NCI-H1417 (cell line): ENCODE measurements at places on chromosomes 6 and 20.
A peak's percentile ranks its signal among the peaks of the same experiment; 100 is the strongest.

GRCh38 chr6:84524636-84525035 lies 239.8 kb downstream of the TBX18 start:
- no peak for DNase-seq

DNA sequence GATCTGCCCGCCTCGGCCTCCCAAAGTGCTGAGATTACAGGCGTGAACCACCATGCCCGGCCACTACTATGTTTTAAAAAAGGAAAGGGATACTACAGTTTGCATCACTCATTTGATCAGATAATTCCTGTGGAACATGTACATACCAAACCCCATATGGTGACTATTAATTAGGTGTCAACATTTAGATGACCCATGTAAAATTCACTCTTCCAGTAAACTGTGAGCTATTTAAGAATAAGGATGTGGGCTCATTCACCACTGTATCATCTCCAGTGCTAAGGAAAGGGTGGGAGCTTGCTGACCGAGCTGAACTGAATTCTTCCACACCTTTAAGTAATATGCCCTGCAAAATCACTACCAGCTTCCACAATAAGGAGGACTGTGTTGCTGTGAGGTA lies 127.5 kb downstream of the BTBD9 start:
- no peak for DNase-seq

GRCh38 chr6:142187209-142187608 lies 40.1 kb downstream of the VTA1 start:
- DNase-seq, result peak; percentile 80

DNA sequence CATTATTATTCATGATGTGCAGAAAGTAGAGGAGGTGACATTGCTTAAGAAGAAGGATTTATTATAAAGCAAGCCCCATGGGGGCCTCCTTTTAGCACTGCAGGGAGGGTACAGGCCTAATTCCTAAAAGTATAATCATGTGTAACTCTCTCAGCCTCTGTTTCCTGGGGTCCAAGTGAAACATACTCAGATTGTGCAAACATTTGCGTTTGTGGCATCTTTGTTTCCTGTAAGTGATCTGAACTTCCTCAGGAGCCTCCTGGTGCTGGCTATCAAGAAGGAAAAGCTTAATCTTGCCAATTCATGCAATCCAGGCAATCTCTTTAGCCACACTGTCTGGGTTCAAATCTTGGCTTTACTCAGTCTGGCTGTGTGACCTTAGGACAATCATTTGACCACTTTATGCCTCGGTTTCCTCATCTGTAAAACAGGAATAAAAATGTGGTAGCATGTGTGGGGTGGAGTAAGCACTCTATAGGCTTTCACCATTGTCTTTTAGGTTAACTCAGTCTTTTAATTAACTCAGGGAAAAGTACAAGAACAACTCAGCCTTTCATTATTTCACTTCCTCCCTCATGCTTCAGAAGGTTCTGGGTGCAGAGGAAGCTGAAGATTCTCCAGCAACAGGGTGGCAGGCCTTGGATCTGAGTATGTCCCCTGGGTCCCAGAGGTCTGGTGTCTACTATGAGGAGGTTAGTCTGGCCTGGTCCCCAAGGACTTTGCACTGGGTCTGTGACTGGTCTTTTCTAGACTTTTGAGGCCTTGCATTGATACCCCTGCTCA lies 831 bp upstream of the SIRPB2 start:
- DNase-seq, result no peak

DNA sequence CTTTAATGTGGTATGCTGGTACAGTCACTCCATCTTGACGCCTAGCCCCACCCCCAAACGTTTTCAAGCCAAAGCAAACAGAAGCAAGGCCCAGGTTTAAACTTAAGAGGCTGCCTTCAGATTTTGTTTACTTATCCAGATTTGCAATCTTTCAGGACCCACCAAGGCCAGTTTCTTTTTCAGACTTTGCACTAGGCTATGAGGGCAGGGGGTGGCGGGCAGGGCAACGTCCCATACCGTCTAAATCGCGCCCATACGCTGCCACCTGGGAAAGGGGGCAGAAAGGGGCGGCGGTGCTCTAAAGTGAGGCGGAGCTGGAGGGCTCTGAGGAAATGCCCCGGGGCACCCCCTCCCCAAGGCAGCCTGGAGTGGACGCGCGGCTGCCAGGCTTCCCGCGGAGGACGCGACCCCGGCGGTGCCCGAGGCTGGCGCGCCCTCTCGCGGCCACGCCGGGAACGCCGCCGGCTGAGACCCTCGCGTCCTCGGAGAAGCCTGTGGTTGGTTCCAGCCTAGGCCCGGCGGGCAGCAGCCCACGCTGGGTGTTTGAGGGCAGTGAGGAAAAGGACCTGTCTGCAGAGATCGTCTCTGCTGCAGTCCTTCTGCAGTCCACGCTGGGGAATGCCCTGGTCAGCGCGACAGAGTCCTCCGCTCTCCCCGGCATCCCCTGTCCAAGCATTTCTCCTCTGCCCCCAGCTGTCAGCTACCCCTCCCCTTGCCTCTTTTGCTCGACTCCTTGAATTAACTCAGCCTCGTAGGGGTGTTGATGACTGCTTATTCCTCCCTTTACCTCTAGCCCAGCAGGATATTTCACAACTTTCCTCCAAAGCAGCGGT lies 129.2 kb upstream of the PRND start:
- peak; percentile 83 for DNase-seq

DNA sequence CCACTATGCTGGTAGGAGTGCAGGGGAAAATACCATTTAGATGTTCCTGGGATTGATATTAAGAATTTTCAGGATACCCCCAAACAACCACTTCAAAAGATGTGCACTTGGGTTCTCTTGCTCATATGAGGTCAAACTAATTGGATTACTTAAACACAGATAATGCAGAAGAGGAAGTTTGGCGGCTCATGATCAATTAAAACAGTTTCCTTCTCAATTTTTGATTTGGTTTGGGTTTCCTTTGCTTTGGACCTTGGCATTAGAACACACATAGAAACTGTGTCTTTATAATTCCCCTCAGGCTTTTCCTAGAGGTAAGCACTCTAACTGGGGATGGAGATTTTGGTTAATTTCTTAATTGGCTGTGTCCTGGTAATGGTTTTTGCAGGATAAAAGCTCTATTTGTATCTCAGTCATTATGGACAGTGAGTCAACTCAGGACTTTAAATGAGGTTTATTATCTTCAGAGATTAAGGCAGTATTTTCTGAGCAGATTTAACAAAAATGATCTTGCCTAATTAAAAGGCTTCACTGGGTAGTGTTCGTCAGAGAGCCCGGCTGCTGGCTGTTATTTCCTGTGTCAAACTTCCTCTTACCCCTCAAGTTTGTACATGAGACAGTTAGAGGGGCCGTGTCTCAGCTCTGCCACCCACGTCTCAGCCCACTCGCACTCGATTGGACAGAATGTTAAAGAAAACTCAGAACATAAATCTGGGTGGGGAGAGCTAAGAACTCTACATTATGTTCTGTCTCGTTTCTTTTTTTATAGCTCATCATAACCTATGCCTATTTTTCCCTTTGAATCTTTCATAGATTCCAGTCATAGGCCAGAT lies 50.3 kb upstream of the PREP start:
- DNase-seq, result no peak

- DNase-seq, result no peak
These were observed 470.5 kb upstream of the NRSN1 start for GRCh38 chr6:23655525-23655924.

- DNase-seq, result no peak
These were observed 49.7 kb downstream of the AKAP12 start for GRCh38 chr6:151289399-151290007.

DNA sequence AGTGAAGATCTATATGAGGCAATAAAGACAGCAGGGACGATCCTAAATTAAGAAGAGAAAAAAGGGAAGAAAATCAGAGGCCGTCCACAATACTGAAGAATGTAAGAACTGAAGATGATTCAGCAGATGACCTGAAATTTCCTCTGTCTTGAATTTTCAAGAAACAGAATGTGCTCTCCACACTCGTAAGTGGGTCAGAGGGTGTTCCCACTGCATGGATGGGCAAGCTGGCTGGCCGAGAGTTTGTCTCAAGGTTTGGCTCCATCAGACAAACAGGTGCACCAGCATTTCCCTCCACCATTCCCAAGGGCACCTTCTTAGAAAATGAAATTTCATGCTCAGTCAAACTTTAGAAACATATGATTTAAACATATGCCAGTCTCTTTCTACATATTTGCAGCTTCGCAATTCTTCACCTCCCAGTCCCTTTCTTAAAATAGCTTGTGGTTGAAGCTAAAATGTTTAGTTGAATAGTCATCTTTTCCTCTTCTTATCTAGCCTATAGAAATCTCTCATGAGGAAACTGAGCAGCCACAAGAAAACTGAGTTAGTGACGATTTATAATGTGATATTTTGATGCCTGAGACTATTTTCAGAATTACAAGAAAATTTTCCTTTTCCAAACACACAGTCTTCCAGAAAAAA lies 576.4 kb downstream of the PRKN start:
- no peak for DNase-seq

GRCh38 chr6:116159782-116160524 lies 34.0 kb upstream of the COL10A1 start:
- no peak for DNase-seq

DNA sequence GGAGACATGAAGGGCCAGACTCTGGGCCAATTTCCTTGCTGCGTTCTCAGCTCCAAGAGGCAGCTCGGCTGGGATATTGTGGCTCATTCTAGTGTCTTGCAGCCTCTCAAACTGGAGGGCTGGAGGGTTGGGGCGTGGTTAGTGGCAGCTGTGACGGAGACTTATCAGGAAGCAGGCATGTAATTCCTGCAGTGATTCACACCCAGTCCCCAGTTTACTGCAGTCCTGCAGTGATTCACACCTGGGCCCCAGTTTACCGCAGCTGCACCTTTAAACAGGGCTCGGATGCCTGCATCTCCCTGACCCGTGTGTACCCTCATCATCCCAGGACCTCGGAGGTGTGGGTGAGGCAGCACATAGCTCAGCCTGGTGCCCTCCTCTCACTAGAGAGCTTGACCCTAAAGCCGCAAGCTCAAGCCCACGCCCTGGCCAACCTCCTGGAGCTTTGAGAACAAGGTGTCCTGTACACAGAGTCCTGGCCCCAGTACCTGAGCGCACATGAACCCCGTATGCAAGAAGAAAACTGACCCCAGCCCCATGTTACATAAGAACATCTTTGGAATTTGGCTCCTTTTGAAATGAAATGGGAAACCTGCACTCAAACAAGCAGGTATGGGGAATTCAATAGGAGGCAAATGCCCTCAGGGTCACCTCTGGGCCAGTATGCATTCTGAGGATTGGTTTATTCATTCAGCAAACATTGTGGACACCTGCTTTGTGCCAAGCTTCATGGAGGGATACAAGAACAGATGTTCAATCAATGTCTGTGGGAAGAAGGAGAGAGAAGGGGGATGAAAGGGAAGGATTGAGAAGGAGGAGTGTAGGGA lies 55.3 kb upstream of the FAM83D start:
- DNase-seq, result no peak

- DNase-seq, result no peak
These were observed 146.6 kb upstream of the PLN start for GRCh38 chr6:118401325-118401975.

GRCh38 chr6:71248306-71248765 lies 40.3 kb upstream of the OGFRL1 start:
- no peak for DNase-seq

DNA sequence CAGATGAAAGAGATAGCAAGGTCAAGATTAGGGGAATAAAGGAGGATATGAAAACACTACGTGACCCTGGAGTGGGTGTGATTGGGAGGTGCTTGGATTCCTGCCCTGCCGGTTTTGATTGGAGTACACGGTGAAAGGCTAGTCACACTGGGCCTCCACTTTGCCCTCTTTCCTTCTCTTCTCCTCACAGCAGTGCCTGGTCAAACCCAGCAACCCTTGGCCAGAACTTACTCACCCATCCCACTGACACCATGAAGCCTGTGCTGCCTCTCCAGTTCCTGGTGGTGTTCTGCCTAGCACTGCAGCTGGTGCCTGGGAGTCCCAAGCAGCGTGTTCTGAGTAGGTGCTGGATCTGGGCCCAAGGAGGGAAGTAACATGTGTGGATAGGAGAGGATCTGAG lies at the start of gene WFDC13:
Gene WFDC13, plus strand, starts transcription at position 166 of the 400 bp plus-strand sequence. Its CDS starts 86 bp downstream, at position 252.
- no peak for DNase-seq

- DNase-seq, result no peak
These were observed 189.9 kb upstream of the EYA4 start for GRCh38 chr6:133051240-133051639.

DNA sequence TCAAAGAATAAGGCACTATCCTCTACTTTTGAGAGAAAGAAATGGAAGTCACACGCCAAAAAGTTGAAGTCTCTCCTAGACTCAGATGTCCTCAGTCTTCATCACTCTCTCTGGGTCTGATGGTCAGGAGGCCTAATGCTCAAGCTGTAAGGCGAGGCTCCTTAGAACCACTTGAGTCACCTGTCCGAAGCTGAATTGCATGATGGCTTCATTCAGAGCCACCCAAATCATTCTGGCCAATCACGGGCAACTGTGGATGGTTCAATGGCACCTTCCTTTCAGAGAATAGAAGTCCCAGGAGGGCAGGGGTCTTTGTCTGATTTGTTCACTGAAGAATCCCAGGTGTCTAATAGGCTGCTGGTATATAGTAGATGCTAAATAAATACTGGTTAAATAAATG lies 69.4 kb upstream of the RNF24 start:
- DNase-seq, result no peak

DNA sequence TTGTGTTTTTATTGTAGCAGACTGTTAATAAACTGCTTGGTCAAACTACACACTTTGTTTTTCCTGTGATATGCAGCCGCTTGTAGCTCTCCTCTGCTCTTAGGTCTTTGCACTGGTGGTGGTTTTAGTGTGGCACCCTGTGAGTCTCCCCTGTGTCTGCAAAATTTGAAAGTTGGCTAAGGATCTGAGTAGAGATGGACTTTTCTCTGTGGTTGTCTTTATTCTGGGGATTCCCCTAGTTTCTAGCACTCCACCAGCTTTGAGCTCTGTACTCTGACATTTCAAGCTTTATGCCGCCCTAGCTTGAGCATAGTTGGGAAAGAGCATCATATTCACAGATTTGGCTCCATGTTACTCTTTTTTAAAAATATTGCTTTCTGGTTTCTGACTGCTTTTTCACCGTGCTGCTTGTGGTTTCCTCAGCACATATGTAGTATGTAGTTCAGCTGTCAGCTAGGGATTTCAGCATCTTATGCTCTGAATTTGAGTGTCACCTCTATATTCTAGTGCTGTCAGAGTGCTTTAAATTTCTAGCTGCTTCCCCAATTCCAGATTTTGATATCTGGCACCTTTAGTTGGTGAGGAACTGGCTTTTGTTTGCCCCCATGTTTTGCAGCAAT lies 25.4 kb downstream of the CDYL start:
- DNase-seq, result no peak

DNA sequence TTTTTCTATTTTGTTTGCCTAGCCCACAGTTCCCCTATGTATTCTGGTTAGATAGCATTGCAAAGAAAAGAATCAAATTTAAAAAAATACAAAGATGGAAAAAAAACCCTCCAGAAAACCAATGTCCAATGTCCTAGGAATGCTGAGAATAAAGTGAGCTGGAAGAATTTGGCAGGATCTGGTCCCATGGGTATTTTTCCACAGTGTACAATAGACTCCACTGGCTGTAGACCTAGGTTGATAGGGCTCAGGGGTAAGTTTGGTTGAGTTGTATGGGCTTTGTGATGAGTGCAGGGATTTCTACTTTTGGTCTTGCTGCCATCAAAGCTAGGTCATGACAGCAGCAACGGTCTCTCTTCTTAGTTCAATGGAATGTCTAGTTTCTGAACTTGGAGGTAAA lies 41.5 kb downstream of the SLC22A2 start:
- DNase-seq, result no peak

- DNase-seq, result no peak
These were observed 545 bp downstream of the ACTR5 start for GRCh38 chr20:38748861-38749149.

GRCh38 chr6:1708820-1709219 lies 99.1 kb downstream of the FOXC1 start:
- peak; percentile 30 for DNase-seq
